Brain microvascular endothelial cell (primary cell): ENCODE measurements at places on chromosomes 7 and 10.

GRCh38 chr10:27658788-27659187, 86.8 kb downstream of the MKX start:
- peak; percentile 13 for DNase-seq

- no peak for DNase-seq
Measured at GRCh38 chr10:84063440-84063839, 75.9 kb upstream of the GHITM start.

DNA sequence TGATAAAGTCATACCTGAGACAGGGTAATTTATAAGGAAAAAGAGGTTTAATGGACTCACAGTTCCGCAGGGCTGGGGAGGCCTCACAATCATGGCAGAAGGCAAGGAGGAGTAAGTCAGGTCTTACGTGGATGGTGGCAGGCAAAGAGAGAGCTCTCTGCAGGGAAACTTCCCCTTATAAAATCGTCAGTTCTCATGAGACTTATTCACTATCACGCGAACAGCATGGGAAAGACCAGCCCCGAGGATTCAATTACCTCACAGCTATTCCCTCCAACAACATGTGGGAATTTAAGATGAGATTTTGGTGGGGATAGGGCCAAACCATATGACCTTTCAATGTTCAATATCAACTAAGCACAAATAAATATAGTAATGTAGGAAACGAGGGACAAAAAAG, 559.4 kb upstream of the KCND2 start:
- DNase-seq, result no peak

DNA sequence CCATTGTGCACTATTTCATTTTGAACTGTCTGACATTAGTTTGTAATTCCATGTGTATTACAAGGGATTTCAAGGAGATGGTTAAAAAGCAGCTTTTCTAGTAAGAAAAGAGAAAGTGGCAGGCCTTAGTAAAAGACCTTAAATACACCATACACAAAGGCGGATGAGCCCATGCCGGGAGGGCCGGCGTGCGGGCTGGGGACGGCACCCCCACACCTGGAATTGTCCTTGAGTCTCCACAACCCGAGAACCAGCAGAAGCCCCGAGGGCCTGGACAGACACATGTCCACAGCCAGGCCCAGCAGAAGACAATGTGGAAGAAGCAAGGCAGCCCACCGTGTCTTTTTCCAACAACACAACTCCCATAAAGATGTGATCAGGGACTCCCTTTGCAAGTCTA, 123.7 kb upstream of the TCERG1L start:
- DNase-seq, result no peak

- DNase-seq, result no peak
Measured at GRCh38 chr10:1944487-1944886, 207.2 kb upstream of the ADARB2 start.

DNA sequence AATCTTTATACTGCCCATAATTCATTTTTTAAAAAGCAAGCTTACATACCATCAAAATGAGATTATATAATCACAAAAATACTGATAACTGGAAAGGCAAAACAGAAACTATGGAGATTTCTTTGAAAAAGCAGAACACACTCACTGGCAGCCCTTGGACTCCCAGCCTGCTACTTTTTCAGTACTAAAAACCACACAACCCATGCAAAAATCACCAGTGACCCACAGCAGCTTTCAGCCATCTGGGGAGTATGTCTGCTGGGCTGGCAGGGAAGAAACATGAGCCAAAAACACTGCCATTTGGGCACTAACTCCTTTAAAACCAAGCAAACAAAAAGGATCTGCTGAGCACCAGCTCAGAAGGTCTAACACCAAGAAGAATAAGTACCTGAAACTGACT, 80.0 kb upstream of the DDC start:
- DNase-seq, result no peak
